ENCODE measurements at places on chromosomes 6 and 20.

DNA sequence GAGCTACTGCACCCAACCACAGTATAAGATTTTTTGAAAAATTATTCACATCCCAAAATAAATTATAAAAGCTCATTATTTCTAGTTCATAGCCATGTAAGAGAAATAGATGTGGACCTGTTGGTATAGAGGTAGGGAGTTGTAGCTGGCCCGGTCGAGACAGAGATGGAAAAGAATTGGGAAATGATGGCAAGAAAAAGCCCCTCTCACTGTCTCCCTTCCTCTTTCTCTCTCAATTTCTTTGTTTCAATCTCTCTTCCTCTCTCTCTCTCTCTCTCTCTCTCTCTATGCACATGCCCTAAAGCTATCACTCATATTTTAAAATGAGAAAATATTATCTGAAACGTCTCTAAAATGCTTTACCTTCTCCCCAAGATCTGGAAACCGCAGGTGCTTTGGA lies 80.7 kb upstream of the CD83 start:
- no peak for DNase-seq

- DNase-seq: no peak
Measured at GRCh38 chr6:5174756-5175549, 85.8 kb downstream of the LYRM4 start.

DNA sequence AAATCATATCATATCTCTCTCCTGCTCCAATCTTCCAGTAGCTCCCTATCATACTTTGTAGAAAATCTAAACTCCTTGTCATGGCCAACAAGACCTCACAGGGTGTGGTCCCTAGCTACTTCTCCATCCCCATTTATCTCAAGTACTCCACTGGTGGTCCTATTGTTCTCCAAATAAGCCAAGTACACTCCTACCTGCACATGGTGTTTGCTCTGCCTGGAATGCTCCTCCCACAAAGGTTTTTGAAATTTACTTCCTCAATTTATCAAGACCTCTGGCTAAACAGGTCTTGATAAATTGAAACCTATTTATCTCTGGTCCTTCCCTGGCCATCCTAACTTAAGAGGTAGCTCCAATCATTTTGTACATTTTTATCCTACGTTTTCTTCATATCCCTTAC lies 12.1 kb downstream of the TMX4 start:
- DNase-seq: no peak

GRCh38 chr20:48186915-48187314 lies 401.6 kb upstream of the SULF2 start:
- DNase-seq: no peak

DNA sequence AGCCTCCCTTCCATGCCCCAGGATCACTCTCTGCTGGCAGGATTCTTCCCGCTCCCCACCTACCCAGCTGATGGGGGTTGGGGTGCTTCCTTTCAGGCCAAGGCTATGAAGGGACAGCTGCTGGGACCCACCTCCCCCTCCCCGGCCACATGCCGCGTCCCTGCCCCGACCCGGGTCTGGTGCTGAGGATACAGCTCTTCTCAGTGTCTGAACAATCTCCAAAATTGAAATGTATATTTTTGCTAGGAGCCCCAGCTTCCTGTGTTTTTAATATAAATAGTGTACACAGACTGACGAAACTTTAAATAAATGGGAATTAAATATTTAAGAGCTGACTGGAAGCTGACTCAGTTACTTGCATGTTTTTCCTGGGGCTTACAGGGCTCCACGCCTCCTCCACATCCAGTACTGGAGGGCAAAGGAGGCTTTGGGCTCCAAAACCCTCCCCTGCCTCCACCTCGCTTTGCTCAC lies 24.3 kb upstream of the FANCE start:
- no peak for DNase-seq

- no peak for DNase-seq
Measured at GRCh38 chr20:16095226-16095625, 478.0 kb downstream of the KIF16B start.

GRCh38 chr20:43046966-43047365 lies 142.7 kb downstream of the PTPRT start:
- DNase-seq: no peak

DNA sequence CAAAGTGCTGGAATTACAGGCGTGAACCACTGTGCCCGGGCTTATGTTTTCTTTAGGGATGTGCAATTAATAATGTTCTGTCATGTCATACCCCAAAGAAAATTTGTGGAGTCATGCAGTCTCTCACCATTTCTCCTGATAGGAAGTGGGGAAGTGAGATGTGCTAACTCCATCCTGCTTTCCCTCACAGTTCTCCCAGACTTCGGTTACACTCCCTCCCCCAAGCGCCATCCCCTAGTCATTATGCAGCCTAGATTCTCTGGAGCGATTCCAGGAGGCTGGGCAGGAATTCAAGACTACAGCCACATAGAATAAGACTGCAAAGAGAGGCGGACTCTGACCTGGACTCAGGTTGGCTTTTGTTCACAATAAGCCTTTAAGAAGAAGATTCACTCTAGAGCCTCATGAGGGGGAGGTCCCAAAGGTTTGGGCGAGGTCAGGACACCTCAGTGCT lies 271.4 kb downstream of the ALDH8A1 start:
- no peak for DNase-seq

GRCh38 chr6:13217206-13217905 lies 111.0 kb downstream of the TBC1D7 start:
- no peak for DNase-seq

DNA sequence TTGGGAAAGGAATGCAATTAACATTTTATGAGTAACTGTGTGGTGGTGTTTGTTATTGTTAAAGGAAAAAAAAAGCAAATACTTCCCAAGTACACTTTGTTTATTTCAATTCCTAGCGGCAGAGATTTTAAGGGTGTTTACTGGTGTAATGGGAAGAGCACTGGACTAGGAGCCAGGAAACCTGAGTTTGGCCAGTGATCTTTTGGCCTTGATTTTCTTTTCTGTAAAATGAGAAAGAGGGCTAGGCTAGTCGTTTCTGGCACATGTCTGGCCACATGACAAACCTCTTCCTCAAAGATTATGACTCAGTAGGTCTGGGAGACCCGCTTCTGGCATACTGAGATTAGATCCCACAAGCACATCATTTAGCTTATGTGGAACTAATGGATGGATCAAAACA lies 428.1 kb upstream of the NOX3 start:
- DNase-seq: no peak

DNA sequence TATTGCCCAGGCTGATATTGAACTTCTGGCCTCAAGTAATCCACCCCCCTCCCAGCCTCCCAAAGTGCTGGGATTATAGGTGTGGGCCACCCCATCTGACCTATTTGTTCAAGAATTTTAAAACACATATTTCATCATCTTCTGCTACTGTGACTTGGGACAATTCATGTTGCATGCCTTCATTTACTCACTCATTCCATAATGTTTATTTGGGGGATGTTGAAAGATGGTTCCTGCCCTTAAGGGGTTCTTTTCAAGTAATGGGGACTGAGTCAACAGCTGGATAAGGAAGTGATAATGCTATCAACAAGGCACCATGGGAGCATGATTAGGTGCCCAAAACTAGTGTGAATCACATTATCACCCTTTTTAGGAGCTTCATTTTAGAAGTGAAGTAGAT lies 62.0 kb downstream of the CRYBG1 start:
- no peak for DNase-seq

DNA sequence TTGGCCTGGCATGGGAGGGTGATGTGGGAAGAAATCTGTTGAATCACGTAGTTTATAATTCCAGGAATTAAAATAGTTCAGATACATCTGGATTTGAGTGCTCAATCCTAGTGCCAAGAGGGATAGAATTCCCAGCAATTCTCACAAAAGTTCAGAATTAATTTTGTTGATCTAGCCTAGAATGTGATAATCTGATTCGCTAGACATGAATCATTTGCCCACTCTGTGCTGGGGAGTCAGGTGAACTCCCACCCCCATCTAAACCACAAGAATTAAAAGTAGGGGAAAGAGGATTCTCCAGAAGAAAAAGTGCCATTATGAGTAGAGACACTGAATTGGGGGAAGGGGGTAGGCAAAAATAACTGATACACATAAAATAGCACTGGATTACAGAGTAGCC lies 85.0 kb downstream of the LIN28B start:
- no peak for DNase-seq

GRCh38 chr6:130365166-130366106 lies at the start of gene TMEM200A:
TSS of gene TMEM200A (plus strand) at chr6:130366017. CDS start at chr6:130440423, 74,406 bp downstream.
- DNase-seq: peak; percentile 70

DNA sequence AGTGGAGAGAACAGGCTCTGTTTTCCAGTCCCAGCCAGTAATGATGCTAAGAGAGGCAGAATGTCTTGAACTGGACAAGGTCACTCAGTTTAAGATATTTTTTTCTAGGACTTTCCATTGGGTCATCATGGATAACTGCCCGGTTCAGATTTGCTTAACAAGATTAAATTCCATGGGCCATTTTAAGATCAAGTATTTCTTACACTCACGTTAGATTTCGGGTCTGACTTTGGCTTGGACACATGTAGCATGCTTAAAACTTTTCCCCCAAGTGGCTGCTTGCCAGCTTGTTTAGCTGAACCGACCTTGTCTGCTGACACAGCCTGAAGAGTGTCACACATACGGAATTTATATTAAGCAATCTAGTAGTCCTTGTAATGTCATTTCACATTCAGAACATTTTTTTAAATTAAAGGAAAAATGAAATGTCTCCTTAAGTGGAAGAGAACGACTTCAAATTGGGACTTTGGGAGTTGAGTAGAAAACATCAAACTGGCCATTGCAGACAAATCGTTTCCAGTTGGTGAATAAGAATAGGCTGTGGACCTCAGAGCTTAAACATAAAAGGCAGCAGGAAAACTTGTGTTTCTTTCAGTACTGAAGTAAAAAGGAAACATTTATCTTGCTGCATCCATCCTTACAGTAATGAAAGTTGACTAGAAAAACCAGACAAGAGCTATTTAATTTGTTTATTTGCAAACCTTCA lies 29.0 kb downstream of the ARMC2 start:
- DNase-seq: no peak

DNA sequence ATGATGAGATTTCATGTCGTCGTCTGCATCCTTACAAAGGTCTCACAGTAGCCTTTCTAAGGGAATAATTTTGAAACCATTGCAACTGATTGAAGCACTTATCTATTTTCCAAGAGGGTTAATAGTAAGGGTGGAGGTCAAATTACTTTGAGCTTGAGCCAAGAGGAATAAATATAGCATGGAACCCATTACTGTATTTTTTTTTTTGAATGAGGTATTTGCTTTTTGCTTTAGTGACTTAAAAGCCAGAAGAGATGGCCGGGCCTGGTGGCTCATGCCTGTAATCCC lies 78.3 kb downstream of the SCAND1 start:
- DNase-seq: no peak

- no peak for DNase-seq
Measured at GRCh38 chr6:26342106-26343004, 22.6 kb upstream of the BTN3A2 start.

DNA sequence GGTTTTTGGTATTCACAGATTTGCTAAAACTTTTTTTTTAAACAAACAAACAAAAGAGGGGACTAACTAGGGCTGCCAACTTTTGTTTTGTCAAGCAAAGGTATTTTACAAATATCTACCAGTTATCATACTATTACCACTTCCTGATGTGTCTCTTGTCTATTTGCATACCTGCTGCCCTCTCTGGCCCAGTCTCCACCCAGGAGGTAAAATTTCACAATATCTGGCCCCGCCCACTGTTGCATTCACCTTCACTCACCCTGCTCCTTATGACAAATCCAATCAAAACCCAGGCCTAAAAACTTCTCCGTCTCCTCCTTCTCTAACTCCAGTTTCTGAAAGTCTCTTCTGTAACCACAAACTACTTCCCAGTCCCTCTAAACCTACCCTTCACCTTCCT lies 82.2 kb downstream of the TRERF1 start:
- DNase-seq: no peak

DNA sequence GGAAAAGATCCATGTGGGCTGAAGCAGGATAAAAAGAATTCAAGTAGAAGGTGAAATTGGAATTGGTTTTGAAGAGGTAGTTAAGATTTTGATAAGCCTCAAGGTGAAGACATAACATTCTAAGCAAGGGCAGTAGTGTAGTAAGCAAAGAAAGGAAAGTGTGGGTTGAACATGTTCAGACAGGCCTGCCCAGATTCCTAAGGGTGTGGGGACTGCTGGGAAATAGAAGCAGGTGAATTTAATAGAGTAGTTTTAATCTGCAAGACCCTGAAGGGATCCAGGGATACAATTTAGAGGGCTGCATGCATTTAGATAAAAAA lies 19.1 kb downstream of the TAB2 start:
- no peak for DNase-seq

DNA sequence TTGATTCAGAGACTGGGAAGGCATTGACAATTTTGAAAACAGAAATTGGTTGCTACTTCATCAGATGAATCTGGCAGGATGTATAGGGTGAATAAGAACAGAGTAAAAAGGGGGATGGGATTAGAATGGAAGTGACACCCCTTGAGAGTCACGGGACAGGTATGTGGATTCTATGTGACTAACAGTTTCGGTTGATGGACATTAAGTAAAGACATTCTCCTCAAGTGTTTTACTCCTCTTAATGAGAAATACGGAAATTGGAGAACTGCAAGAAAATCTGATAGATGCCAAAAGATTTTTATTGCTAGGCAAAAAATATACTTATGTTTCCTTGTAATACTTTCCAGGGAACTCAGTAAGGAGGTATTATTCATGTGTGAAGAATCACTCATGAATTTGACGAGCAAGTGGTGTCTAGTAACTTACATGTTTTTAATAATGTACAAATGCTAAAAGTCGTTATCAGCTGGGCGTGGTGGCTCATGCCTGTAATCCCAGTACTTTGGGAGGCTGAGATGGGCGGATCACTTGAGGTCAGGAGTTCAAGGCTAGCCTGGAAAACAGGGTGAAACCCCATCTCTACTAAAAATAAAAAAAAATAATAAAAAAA lies 135.8 kb downstream of the KIF16B start:
- no peak for DNase-seq

DNA sequence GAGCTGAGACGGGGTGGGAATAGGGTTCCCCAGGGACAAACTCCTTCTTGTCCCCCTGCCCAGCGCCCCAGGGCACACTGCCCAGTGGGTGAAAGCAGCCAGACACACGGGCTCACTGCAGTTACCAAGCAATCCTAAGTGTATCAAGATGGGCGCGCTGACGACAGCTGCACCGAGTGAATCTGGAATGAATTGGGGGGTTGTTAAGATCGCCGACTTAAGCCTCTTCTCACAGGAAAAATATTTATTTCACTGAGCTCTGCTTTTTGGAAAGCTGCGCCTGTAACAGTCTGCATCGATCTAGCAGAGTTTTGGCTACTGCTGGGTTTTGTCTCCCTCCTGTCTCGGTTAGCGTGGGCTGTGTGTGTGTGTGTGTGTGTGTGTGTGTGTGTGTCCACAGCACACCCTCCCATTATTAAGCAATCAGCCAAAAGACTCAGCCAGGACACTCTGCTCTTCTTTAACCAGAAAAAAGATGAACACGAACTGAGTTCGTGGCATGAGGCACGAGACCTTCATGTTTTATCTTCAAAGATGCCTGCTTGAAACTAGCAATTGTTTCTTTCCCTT lies 35.9 kb downstream of the RIPOR3 start:
- DNase-seq: no peak

DNA sequence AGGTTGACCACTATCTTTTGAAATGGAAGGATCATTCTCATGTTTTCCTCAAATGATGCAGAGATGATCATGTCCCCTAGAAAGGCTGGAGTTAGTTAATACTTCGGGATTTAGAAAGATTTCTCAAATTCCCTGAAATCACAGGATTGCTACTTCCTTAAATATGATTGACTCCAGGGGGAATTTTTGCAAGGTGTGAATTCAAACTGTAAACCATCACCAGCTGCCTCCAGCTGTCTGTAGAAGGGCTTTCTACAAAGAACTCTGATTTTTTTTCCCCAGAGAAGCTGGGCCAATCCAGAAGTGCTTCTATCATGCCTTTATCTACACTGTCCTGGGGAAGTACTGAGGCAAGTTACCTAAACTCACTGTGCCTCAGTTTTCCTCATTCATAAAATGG lies 114.5 kb downstream of the EDN1 start:
- DNase-seq: no peak

GRCh38 chr6:32692019-32692418 lies 25.6 kb upstream of the HLA-DQB1 start:
- peak; percentile 28 for DNase-seq
